Smooth muscle cell of the umbilical artery (primary cell): ENCODE measurements at places on chromosomes 2 and 18. TPM values are rescaled to one million over a fixed set of nuclear protein-coding genes. Genes with fewer than 3 reads are reported as not detected.

SPHKAP gene
- total RNA-seq, result not detected in 2 replicates

SALL3 gene
- total RNA-seq, result not detected in 2 replicates

CDC42EP3 gene
- total RNA-seq, result 43.7 and 125 TPM in 2 replicates

GCG gene
- not detected in 2 replicates for total RNA-seq

HDHD2 gene
- total RNA-seq, result 21.4 and 29.8 TPM in 2 replicates

HNMT gene
- 24.9 and 25.7 TPM in 2 replicates for total RNA-seq

STON1 gene
- total RNA-seq, result 14.5 and 54.0 TPM in 2 replicates

MYO3B gene
- total RNA-seq, result 0.32 and 0.89 TPM in 2 replicates

PRKAG3 gene
- total RNA-seq, result not detected in 2 replicates

SFTPB gene
- not detected in 2 replicates for total RNA-seq

EML6 gene
- 1.7 and 4.8 TPM in 2 replicates for total RNA-seq

SCYGR4 gene
- not detected in 2 replicates for total RNA-seq

ANKRD44 gene
- 10.4 and 11.0 TPM in 2 replicates for total RNA-seq

CD8A gene
- total RNA-seq, result not detected in 2 replicates

CD226 gene
- 5.3 and 6.4 TPM in 2 replicates for total RNA-seq

IL1RL1 gene
- 0.14 and 0.30 TPM in 2 replicates for total RNA-seq

KCNG2 gene
- total RNA-seq, result not detected in 2 replicates

AGXT gene
- total RNA-seq, result not detected in 2 replicates

HOXD11 gene
- total RNA-seq, result 7.8 and 15.7 TPM in 2 replicates

KIF5C gene
- total RNA-seq, result 0.37 and 2.7 TPM in 2 replicates

USP37 gene
- total RNA-seq, result 10.1 and 10.6 TPM in 2 replicates

CRYGC gene
- total RNA-seq, result not detected in 2 replicates
